Activated CD4-positive, alpha-beta T cell treated with anti-CD3 and anti-CD28 coated beads for 4 hours (primary cell): ENCODE measurements at places on chromosomes 11 and 22.
A peak's percentile ranks its signal among the peaks of the same experiment; 100 is the strongest.

- no peak for DNase-seq
Measured at GRCh38 chr22:28394513-28395110, 285.0 kb downstream of the TTC28 start.

DNA sequence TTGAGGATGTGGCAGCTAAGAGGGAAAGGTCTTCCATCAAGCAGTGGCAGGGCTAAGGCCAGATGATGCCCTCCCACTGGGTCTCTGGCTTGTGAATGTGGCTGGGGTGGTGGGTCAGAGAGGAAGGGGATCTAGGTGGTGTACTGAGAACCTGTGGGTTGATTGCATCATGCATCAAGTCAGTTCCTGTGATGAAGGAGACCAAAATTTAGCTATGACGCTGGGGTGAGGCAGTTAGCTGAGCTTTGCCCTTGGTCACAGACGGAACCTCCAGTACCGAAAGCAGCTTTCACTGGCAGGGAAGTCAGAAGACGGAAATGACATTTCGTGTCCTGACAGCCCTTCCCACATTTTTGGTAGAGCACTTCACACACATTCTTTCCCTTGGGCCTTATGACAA, 20.7 kb downstream of the ATG16L2 start:
- no peak for DNase-seq

GRCh38 chr22:22681221-22681739, 36.9 kb downstream of the GGTLC2 start:
- DNase-seq = no peak

DNA sequence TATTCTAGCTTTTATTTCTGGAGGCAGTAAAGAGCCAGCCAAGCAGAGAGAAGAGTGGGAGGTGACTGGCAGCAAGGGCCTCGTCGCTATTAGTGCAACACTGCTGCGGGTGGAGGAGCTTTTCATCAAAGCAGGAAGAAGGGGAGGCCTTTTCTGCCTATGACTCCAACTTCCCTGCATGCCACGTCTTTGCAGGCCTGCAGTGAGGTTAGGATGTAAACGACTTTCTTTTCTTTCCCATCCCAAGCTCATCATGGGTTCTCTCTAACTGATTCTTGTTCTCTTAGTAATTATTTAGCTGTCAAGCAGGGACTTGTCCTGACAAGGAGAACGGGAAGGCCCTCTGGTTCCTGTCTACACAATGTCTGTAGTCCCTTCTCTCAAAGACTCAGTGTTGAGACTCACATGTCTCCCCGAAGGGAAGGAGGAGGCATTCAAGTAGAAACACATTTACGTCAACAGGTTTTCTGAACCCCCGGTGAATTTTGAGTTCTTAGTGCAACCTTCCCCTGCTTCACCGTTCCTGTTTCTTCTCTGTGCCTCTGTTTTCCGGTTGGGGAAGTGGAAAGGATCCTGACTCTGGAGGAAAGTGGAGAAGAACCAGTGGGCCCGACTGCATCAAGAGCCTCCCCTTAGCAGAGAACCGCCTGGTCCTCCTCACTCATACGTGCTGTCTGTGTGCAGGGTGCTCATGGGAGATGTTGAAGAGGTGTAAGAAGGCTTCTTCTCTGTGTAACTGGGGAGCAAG, 56.9 kb downstream of the PACS1 start:
- peak; percentile 55 for DNase-seq

DNA sequence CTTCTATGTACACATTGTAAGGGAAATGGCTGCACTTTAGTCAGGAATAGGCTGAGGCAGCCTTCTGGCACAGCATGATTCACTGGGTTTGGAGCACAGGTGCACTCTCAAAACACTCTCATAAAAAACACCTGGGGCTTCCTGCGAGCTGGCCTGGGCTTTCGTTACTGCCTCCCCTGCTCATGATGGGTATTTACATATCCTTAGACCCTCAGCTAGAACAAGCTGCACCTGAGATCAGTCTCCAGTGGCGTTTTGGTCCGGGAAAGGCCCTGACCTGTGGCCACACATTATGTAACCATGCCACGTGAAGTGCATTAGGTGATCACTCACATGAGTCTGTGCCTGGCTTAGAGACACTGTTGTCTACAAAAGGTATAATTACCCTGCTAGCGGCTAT, 321.7 kb downstream of the TMEM135 start:
- no peak for DNase-seq

DNA sequence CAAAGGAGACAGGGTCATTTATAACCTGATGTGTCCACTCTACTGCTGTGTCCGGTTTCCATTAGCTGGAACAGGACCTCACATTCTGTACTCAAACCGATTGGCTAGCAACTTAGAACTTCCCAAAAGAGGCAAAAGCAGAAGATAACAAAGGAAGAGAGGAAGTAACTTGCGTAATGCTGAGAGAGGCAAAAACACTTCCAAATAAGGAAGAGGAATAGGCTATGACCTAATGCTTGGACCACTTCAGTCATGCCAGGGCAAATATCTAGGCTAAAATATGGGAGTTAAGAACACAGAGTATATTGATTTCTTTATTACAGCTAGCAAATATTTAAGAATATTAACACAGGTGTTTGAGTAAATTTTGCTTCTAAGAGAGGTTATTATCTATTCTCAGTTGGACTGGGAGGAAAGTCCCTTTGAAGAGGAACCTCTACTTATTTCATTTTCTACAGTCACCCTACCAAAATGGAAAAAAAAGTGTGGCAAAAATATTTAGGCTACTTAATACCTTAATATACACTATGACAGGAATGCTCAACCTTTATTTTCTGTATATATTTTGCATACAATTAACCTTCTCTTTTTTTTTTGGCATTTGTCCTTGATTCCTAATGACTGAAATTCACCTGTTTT, 499.8 kb upstream of the CHORDC1 start:
- DNase-seq = no peak
